ENCODE measurements at places on chromosomes 11 and 22.

DNA sequence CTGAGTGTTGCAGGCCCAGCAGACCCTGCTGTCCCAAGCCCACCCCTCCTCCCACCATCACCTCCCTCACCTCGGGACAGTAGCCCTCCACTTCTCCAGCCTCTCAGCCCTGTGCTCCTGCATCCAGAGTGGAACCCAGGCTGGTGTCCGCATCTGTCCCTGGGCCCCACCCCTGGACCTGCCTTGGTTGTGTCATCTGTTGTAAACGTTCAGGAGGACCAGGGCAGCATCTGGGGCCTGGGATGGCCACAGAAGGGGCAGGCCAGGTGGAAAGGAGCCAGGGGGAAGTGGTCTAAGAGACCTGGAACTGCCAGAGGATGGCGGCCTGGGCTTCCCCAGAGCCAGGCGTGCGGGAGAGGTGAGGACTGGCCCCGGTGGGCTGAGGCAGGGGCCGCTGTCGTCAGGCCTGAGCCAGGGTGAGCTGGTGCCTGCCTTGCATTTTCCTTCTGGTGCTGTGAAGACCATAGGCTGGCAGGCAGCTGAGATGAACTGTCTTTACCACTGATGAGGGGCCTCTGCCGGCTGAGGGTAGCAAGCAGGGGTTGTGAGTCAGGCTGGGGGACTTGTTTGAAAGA lies 26.1 kb upstream of the MGAT3 start:
- DNase-seq: no peak

DNA sequence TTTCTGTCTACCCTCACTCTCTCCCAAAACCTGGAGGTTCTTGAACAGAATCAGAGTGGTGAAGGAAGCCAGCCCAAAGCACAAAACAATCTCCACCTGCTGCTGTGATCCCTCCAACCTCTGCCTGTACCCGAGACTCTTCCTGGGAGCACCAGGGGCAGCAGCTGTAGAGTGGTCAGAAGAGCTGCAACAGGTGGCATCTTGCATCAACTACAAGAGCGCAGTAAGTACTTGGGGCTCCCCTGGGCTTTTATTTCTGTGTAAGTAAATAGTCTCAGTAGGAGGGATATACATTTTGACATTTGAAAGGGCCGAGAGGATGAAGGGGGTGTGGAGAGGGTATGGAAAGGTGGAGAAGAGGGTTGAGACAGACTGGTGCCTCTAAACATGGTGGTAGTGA lies 8.3 kb upstream of the UBQLNL start:
- peak; percentile 61 for DNase-seq

GRCh38 chr11:2750682-2751522 lies 51.1 kb upstream of the KCNQ1OT1 start:
- DNase-seq: no peak

GRCh38 chr22:19287076-19287707 lies 4.3 kb downstream of the CLTCL1 start:
- DNase-seq: peak; percentile 82

DNA sequence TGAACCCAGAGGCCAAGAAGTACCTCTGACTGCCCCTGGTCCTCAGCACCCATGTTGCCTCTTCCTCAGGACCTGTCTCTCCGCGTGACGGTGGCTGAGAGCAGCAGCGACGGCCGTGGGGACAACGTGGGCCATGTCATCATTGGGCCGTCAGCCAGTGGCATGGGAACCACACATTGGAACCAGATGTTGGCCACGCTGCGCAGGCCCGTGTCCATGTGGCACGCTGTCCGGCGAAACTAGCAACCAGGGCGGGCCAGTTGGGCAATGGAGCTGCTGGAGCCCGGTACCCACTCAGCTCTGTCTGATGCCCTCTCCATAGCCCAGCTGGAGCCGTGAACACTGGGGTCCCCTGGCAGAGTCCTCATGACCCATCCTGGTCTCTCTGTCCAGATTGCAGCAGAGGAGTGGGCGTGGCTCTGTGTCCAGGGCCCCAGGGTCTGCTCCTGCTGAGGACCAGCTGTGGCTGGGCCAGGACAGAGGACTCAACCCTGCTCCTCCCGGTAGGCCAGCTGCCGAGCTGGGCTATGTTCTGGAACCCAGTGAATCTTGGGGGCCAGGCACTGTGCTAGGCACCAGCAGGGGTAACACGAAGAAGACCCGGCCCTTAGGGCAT lies 8.0 kb upstream of the RHOD start:
- DNase-seq: no peak

DNA sequence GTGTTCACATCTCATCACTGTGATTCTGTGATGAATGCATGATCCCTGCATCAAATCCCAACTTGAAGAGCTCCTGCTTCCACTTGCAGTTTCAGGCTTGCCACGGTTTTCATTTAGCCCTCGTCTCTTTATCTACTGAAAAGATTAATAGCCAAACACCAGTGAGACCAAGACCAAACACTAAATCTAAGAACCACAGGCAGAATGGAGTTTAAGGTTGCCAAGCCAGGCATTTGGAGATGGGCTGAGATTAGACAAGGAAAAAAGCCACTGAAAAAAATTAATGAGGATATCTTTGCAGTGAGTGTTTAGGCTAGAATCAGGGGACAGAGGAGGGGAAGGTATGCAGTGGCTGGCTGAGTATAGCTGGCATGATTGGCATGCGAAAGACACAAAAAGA lies 227.2 kb upstream of the BLID start:
- no peak for DNase-seq

GRCh38 chr11:12142176-12142575 lies 31.8 kb downstream of the MICAL2 start:
- DNase-seq: no peak

GRCh38 chr11:80054582-80055165 lies 613.8 kb upstream of the TENM4 start:
- DNase-seq: no peak

DNA sequence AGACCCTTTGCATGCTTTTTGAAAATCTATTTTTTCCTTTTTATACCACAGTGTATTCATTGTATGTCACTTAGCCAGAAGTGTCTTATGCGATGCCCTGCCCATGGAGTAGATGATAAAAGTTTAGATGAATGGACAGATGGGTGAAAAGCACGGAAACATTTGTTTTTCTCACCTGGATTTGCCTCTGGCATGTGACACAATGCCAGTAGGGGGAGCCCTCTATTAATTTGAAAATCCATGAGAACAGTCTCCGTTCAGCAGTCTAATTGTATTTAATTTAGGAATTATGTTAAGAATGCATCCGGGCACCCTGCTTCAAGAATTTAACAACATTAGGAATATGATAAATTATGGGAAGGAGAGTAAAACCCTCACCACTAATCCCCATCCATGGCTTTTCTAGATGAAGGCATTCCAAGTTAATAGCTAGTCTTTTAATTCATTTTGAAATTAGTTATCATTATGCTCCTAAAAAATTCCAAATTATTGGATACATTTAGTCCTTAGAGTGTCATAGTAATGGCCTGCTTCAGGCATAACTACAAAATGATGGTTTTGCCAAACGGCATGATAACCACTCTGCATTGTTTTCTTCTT lies 55.3 kb upstream of the ALKBH3 start:
- peak; percentile 3 for DNase-seq

- no peak for DNase-seq
Measured at GRCh38 chr22:24338726-24339451, 68.3 kb downstream of the SPECC1L start.

- DNase-seq: peak; percentile 52
Measured at GRCh38 chr11:117604336-117604995, 192.6 kb downstream of the DSCAML1 start.

DNA sequence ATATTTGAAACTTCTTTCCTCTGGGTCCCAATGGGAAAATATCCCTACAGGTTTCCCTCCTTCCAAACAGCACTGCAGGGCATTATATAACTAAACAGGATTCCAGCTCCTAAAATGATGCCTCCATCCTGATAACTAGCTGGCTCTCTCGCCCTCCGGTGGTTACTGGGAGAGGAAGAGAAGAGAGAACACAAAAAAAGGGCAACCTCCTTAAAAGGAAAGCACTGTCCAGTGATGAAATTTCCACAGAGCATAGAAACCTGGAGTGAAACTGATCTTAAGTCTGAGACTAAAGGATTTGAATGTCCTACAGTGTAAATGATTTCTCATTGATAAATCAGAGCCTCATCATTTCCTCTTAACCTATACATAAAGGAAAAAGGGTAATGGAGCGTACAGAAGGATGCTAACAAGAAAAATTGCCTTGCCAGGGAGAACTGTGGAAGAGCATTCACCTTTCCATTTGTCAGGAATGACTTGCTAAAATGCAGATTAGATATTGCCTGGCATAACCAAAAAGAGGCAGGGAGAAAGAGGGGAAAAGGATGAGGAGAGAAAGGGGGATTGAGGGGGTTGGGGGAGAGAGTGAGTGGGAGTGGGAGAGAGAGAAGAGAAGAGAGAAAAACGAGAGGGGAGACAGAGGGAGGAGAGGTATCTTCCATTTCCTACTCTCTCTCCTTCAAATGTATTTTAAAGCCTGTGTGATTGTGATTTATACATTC lies 121.3 kb downstream of the APOL5 start:
- no peak for DNase-seq

- peak; percentile 47 for DNase-seq
Measured at GRCh38 chr11:72642043-72642883, 32.0 kb downstream of the PDE2A start.

DNA sequence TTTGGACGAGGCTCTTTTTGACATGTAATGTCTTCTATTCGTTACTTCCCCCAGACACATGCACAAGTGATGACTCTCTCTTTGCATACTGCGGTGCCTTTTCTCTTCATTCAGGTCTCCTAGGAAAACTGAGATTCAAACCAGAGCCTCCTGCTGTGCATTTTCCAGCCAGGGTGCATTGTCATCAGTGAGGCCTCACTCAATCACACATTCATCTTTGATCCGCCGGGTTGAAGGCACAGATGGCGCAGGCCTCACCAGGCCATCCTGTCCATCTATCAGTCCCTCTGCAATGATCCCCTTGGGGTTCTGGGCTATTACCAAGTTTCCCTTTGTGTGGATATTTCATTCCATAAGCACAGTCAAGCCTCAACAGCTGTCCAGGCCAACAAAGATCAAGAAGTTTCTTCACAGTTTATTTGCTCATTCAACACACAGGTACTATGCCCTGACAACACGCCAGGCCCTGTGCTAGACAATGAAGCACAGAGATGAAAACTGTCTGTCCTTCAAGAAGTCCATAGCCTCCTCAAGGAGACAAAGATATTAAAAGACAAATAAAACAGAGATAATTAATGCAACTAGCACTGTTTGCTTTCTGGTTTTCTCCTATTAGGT lies 107.8 kb downstream of the LARGE1 start:
- no peak for DNase-seq

DNA sequence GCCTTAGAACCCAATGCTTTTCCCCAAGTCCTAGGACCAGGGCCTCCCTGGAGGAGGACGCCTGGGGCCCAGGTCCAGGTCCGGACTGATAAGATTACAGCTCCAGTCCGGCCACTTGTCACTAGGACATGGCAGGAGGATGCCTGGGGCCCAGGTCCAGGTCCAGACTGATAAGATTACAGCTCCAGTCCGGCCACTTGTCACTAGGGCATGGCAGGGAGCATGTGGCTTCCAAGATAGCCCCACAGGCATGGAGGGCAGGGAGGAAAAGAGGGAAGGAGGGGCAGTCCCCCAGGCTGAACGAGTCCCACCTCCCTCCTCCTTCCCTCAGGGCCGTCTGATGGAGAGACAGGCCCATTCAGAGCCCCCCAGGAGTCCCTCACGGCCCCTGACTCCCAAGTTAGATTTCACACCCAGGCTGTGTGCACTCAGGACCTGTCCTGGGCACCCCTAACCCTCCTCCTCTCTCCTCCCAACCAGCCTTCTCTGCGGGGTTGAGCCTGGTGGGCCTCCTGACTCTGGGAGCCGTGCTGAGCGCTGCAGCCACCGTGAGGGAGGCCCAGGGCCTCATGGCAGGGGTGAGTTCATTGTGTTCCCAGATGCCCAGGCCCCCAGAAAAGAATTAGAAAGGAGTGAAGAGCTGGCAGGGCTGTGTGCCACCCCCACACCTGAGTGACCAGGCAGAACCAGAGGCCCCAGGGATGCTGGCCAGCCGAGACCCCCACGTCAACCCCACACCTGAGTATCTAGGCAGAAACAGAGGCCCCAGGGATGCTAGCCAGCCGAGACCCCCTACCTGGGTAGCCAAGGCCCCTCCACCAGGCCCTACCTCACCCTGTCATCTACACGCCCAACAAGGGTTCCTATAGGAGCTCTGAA lies 2.1 kb downstream of the TSPAN32 start:
- DNase-seq: no peak

GRCh38 chr22:44089717-44090570 lies 65.8 kb downstream of the PARVB start:
- no peak for DNase-seq

DNA sequence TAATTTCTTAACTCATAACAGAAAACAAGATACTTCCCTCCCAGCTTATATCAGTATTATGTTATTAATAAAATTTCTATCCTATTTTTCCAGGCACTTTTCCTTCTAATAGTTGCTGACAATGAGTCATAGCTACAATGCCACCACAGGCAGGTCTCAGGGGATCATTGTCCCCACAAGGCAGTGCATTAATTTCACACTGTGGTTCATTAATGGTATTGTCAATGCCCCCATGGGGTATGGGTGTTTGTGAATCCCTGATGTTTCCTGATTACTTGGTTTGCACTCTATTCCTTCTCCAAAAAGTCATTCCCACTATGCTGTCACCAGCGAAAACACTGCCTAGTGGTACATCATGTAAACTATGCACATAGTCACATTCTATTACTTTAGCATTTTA lies 345.5 kb upstream of the CTSC start:
- DNase-seq: no peak

GRCh38 chr11:120863359-120863758 lies 160.5 kb upstream of the TBCEL start:
- DNase-seq: no peak

DNA sequence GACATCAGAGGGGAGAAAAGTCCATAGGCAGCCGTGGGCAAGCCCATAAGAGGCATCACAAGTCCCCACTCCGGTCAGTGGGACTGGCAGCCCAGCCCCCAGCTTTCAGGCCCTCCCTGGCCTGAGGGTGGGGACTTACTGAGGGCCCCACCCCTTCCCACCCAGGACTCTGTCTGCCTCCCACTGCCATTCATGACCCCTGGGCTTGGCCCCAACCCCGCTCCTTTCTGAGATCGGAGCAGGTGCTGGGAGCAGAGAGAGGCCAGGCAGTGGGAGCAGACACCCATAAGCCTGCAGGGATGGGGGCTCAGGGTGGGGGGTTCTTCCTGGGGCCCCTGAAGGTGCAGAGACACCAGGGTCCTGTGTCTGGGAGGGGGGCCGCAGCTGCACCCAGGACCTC lies 5.1 kb downstream of the UPK2 start:
- DNase-seq: no peak

- no peak for DNase-seq
Measured at GRCh38 chr11:114758627-114759026, 80.3 kb downstream of the NXPE2 start.

All from NCI-H510A treated with DMSO at 0.1 percent for 48 hours (cell line).